A172 (cell line): ENCODE measurements at places on chromosomes 2 and 18.
A peak's percentile ranks its signal among the peaks of the same experiment; 100 is the strongest.

DNA sequence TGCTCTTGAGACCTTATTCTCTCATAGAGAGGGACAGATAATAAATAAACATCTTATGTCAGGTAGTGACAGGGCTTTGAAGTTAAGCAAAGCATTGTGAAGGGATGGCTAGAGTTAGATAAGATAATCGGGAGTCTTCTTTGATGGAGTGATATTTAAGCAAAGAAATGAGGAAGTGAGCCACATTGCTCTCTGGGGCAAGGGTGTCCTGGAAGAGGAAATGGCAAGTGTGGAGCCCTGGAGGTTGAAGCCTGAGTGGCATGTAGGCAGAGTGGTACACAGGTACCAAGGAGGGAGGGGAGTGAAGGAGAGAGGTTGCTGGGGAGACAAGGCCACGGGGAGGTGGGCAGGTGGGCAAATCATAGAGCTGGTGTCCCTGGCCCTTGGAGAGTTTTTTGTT, 110.2 kb downstream of the CTAGE1 start:
- DNase-seq, result no peak

DNA sequence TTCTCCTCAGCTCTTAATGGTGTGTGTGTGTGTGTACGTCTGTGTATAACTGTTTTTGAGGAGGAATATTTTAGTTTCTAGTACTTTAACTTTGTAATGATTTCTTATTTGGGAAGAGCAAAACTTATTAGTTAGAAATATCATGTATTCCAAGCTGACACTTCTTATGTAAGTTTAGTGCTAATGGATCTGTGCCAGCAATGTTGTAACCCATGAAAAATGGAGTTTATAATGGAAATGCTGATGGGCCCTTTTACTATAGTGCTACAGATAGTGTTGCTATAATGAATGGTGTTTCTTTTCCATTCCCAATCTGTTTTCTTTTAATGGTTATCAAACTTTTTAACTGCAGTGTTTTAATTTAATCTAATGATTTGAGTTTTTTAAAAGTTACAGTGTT, 49.8 kb upstream of the OTX1 start:
- DNase-seq, result no peak

- DNase-seq, result peak; percentile 98
These were observed 20.1 kb downstream of the ARID5A start for GRCh38 chr2:96556441-96557330.

DNA sequence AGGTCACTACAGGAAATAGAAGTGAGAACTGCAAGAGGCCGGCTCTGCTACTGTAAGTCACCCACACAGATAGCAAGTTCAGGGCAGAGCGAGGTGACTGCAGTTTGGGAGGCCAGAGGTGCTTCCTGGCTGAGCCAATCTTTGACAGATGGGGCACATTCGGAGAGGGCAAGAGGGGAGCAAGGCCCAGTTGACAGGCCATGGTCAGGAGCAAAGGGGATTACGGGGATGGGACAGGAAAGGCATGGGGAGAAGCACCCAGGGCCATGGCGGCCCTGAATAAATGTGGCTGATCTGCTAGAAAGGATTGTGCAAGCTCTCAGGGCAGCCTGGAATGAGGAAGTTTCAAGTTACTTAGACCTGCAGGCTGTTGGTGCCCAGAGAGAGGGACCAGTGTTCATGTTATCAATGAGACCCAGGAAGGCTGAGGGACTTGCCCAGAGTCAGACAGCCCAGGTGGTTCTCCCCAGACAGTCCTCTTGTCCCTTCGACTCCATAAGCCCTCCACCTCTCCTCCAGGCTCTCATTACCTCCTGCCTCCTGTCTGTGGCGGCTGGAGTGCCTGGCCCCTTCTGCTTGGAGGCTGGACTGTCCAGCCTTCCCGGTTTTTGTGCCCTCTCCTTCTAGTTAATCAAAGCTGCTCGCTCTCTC, 123.3 kb downstream of the CTIF start:
- DNase-seq, result peak; percentile 19

DNA sequence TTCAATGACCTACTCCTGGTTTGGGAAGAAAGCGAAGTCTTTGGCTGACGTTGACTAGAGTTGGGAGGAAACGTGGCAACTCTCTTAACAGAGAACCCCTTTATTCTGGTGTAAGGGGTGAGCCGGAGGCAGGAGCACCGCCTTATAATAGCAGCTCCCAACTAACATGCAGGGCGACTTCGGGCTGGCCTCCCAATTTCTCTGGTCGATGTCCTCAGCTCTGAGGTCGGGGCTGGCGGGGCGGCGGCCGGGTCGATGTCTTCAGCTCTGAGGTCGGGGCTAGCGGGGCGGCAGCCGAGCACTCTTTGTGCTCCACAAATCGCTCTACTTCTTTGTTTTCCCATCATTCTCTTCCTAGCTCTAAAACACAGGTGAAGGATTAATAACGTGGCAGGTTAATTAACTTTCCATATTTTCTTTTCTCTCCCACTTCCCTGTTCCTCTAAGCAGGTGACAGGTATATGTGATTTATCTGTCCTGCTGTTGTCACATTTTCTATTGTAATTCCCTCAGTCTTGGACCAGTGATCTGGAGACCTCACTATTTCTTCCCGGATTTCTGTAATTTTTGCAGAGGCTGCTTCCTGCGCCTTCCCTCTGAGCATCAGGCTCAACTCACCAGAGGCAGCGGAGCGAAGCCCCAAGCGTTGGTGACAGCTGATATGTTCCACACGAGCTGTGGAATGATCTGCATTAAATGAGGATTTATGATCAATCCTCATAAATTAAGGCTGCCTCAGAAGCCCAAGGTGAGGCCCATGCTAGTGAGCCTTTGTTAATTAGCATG, 64.3 kb downstream of the ACKR3 start:
- DNase-seq, result no peak

DNA sequence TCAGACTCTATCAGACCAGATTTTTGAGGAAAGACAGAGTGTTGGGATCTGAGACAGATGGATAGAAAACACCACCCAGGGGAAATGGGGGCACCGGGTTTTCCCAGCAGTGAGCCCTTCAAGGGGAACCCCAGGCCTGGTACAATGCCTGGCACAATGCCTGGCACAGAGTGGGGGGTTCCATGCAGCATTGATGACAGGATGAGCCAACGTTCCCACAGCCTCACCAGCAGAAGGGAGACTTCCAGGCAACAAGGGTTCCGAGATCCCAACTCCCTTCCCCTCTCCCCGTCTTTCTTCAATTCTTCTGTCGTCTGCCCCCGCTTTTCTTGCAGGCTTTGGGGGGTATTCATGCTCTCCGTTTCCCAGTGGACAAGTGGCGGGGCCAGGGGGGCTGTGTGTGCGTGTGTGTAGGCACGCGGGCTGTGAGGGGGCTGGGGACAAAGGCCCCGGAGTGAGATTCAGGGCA, 132.1 kb upstream of the HAAO start:
- no peak for DNase-seq

GRCh38 chr2:161306919-161307318, 1.3 kb upstream of the PSMD14 start:
- DNase-seq, result no peak

- DNase-seq, result no peak
These were observed 33.7 kb downstream of the ATP9B start for GRCh38 chr18:79102886-79103285.

- peak; percentile 49 for DNase-seq
These were observed 109.1 kb downstream of the CPO start for GRCh38 chr2:207048416-207048815.

DNA sequence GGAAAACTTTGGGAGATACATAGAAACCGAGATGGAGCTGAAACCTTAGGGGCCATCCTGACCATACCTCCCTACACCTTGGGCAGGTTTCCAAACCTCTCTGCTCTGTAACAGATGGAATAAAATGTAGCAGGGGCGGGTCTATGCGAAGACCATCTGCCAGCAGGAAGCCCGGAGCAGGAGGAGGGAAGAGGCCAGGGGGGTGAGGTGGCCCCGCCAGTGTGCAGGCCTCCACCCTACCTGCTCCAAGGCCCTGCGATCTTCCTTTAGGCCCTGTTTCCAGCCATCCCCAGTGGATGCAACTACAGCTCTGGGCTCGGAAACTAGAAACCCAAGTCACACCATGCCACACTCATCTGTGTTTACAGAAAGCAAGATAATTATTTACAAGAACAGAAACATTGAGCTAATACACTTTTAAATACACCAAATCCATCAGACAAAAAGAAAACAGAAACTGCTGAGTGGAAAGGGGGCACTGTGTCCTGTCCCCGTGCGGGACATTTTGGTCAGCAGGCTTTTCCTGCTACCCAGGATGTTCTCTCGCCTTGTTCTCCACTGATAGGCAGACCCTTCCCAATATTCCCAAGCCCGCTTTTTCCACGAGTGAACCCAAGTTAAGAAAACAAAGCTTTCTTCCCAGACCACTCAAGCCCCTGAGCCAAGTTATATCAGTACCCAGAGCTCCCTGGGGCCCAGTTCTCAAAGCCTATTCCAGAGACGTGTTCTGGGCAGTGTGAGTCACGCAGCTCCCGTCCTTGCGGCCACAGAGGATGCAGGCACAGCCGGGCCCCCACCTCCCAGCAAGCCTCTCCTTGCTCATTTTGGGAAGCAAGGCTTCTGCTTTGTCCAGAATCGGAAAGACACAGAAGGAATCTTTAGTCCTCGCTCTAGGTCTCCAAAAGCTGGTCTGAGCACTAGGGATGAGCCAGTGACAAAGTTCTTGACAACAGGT, 17.3 kb downstream of the CIB4 start:
- DNase-seq, result no peak
